ENCODE measurements at places on chromosomes 7 and 10. TPM values are rescaled to one million over a fixed set of nuclear protein-coding genes. Genes with fewer than 3 reads are reported as not detected.

PRRT4 gene
- not detected for polyA plus RNA-seq

GRCh38 chr7:81926-82756 lies 110.2 kb upstream of the FAM20C start:
- DNase-seq = no peak

CYP2C18 gene
- not detected for polyA plus RNA-seq

GRCh38 chr10:35934642-35934995 lies 292.5 kb upstream of the FZD8 start:
- no peak for DNase-seq

CPA2 gene
- not detected for polyA plus RNA-seq

GRCh38 chr7:105613611-105614330 lies 32.5 kb upstream of the EFCAB10 start:
- DNase-seq = no peak

GIMAP5 gene
- polyA plus RNA-seq = not detected

DNA sequence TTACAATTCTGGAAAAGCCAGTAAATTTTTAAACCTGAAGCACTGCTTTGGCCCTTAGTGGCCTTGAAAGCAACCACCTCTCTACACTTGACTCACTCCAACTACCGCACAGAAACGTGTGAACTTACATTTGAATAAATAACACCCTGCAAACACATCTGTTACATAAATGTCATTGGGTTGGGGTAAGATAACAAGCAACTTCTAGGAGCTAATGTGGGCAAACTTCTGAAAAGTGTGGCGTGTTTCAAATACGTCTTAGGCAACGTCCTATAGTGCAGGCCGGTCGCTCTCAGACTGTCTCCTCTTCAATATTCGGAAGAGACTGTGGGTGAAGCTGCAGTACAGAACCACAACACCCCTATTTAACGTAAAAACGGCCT lies 474 bp downstream of the ORC5 start:
- DNase-seq = peak; percentile 12

BMPR1A gene
- 15.9 TPM for polyA plus RNA-seq

DNA sequence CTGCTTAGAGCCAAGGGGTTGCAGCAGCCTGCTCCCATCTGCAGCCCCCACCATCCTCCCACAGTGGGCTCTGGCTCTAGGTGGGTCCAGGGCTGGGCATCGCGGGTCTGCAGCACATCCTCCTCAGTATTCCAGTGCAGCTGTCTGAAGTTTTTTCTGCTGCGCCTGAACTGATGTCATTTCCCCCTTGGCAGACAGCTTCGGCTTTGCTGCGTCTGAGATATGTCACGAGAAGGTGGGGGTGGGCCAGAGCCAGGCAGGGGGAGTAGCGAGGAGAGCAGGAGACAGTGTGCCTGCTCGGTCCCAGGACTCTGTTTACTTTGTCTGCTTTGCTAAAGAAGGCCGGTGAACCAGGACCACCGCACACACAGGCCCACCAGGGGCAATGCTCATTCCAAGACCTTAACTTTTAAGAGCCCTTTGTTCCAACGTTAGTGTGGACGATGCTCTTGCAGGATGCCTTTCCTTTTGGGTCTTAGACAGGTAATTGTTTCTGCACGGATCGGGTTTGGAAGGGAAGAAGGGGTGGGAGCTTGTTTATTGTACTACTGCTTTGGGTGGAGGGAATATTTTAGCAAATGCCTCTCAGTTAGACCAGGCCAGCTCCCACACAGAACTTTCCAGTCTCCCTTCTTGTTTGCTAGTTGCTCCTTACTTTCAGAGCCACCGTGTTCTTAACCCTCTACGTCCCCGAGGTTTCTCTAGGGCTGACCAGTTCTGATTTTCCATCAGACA lies 32.4 kb downstream of the WBP1L start:
- peak; percentile 91 for DNase-seq

GRCh38 chr7:53541475-53541874 lies 506.0 kb downstream of the POM121L12 start:
- DNase-seq = no peak

TAS2R41 gene
- not detected for polyA plus RNA-seq

DNA sequence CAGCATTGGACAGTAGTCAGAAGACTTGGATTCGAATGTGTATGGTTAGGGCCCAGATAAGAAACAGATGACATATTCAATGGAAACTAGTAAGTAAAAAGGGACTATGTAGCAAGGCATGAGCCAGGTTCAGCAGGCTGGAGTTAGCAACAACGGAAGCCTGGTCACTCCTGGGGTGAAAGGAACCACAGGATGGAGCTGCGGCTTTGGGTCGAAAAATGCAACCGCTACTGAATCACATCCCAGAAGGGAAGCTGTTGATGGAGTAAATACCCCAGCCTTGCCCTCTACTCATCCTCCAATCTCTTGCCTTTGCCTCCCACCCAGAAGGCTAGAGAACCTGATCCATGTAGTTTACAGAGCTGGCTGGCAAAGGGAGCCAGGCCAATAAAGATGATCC lies 37.5 kb upstream of the EGR2 start:
- no peak for DNase-seq

GNGT1 gene
- not detected for polyA plus RNA-seq

DNA sequence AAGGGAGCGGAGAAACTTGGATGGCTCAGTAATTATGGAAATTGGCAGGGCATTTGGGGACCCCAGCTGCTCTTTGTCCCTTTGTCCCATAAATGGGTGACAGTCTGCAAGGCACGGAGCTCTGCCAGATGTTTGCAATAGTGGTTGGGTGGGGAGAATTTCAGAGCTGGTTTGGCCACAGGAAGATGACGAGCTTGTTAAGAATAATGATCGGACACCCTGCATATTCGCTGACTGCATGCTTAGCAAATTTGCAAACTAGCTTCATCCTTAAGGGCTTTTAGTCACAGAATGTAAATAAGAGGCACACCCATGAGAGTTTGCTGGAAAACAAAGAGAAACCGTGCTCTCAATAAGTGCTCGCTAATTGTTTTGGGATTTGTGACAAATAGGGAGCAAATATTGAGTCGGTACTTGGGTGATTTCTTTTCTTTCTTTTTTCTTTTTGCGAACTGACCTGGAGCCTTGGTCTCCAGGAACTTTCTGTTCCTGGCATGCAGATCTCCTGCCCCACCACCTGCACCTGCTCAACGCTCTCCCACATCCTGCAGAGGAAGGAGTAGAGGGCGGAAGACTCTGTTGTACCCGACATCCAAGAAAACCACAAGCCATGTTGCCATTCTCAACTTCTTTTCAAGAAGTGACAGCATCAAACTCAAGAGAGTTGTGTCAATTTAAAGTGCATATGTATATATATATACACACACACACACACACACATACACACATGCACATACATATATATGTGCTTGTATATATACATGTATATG lies 238.9 kb downstream of the CAMK1D start:
- DNase-seq = no peak

TUBB8 gene
- polyA plus RNA-seq = 0.04 TPM

GRCh38 chr10:70874061-70874460 lies 14.3 kb downstream of the PCBD1 start:
- DNase-seq = no peak

GRCh38 chr7:30920584-30921539 lies 9.2 kb downstream of the AQP1 start:
- DNase-seq = peak; percentile 49

AKR1C2 gene
- 0.99 TPM for polyA plus RNA-seq

DNA sequence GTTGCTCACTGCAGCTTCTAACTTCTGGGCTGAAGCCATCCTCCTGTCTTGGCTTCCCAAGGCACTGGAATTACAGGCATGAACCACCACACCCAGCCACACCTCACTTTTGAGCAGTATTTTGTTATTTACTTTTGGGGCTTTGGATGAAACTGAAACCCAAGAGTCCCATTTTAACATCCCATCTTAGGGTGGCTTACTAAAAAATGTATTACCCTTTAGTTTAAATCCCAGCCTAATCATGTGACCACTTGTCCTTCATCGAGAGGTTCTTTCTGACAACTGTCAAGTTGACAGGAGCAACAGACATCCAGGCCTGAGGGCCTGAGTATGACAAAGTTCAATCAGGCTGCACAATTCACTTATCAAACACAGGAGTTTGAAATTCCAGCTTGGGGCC lies 33.6 kb downstream of the C10orf67 start:
- DNase-seq = no peak

- peak; percentile 75 for DNase-seq
Observed at GRCh38 chr7:4774658-4775249, 669 bp upstream of the AP5Z1 start.

- DNase-seq = no peak
Observed at GRCh38 chr7:133320891-133321290, 68.0 kb downstream of the EXOC4 start.

RGR gene
- polyA plus RNA-seq = not detected

ZC3HAV1L gene
- 7.4 TPM for polyA plus RNA-seq

- peak; percentile 75 for DNase-seq
Observed at GRCh38 chr10:78278058-78278404, 244.4 kb downstream of the RPS24 start.

GRCh38 chr7:135980665-135981180 lies 3.6 kb upstream of the MTPN start:
- DNase-seq = peak; percentile 39

GNG11 gene
- polyA plus RNA-seq = 10.1 TPM

GRCh38 chr7:6252341-6252746 lies 20.1 kb downstream of the CYTH3 start:
- DNase-seq = peak; percentile 48

SLC39A12 gene
- not detected for polyA plus RNA-seq

PPP1R9A gene
- polyA plus RNA-seq = not detected

SPRN gene
- 2.4 TPM for polyA plus RNA-seq

GRCh38 chr7:121366852-121367431 lies 29.2 kb downstream of the FAM3C start:
- peak; percentile 48 for DNase-seq

PNLIP gene
- polyA plus RNA-seq = not detected

ALOX5 gene
- polyA plus RNA-seq = not detected

- no peak for DNase-seq
Observed at GRCh38 chr10:122446668-122447423, 7.6 kb upstream of the ARMS2 start.

COL1A2 gene
- polyA plus RNA-seq = 4,454 TPM

GRCh38 chr10:77291596-77292505 lies 345.8 kb downstream of the KCNMA1 start:
- peak; percentile 40 for DNase-seq

DNA sequence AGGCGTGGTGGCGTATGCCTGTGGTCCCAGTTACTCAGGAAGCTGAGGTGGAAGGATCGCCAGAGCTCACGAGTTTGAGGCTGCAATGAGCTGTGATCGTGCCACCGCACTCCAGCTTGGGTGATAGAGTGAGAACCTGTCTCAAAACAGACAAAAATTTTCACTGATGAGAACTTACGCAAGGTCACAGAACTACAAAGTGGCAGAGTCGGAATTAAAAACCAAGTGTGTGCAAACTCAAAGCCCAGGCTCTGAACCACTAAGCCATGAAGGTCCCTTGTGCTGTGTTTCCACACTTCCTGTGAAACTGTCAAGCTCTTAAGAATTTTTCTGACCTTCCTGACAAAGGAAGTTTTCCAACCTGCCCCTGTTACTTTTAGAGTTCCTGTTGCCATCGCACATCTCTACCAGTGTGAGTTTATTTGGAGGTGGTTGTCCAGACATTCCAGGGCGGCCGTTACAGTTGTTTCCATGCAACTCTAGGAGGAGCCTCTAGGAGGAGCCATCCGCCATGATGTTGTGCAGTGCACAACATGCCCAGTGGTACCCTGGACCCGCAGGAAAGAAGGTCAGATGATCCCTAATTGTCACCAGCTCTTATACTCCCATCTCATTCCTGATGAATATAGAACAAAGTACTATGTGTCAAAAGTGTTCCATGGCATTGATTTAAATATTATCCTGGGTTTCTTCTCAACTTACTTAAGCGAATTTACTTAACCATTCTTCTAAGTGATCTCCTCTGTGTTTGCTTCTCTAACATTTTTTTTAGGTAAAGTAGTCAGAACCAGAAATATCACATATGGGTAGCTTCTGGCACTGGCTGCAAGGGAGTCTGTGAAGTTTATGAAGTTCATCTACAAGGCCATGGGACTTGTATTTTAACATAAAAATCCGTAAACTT lies 49.0 kb upstream of the LYZL1 start:
- DNase-seq = no peak

- no peak for DNase-seq
Observed at GRCh38 chr7:103854611-103855010, 134.8 kb downstream of the RELN start.

CTBP2 gene
- 80.2 TPM for polyA plus RNA-seq

DNA sequence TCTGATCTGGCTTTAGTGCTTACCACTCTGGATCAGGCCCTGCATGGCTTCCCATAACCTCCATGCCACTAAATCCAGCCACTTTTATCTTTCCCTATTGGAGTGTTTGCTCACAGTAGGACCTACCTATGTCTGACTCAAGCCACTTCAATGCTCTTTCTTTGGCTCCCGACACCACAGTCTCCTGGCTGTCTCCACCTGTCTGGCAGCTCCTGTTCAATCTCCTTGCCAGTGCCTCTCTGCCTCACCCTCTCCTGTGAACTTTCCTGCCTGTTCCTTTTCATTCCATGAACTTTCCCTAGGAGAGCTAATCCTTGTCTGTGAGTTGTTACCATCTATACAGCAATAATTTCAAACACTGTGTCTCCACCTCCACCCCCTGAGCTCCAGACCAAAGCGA lies 82.6 kb upstream of the UCN3 start:
- DNase-seq = no peak

DNA sequence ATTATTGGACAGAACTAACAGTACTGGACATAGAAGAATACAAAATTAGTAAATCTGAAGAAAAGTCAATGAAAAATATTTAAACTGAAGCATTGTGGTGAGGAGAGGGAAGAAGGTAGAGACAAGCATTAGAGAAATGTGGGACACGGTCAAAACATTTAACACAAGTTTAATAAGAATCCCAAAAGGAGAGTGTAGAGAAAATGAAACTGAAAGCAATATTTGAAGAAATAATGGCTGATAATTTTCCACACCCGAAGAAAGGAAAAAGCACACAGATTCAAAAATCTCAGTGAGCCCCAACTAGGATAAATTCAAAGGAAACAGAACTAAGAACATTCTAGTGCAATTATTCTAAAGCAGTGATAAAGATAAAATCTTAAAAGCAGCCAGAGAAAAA lies 126.4 kb upstream of the LRRTM3 start:
- DNase-seq = no peak

All from IMR-90 (cell line).